ENCODE measurements at places on chromosomes 1 and 21.

- DNase-seq: no peak
These were observed 139.5 kb upstream of the SMYD2 start for GRCh38 chr1:214141486-214141885.

DNA sequence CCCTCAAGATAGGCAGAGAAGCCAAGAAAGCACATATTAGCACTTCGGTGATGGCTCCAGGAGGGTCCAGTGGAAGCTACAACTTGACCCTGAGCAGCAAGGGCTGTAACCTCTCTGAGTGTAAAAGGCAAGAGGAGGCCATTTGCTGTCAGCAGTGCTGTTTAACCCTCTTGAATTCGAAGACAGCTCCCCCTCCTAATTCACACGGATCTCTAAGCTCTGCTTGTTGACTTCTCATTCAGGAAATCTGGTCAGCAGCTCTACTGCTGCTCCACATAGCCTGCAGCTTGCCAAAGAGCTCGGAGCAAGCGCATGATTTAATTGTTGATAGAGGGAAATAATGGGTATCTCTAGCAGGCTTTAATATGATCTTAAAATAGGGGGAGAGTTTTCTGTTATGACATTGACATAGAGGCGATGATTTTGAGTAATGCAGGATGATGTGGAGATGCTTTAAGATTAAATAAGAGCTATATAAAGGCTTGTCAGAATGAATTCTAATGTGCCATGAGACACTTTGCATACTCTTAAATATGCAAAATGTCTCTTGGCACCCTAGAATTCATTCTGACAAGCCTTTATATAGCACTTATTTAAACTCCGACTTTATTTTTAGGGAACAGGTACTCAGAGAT, 79.4 kb upstream of the USH2A start:
- no peak for DNase-seq

- DNase-seq: no peak
These were observed 207.1 kb downstream of the HHAT start for GRCh38 chr1:210535761-210536160.

DNA sequence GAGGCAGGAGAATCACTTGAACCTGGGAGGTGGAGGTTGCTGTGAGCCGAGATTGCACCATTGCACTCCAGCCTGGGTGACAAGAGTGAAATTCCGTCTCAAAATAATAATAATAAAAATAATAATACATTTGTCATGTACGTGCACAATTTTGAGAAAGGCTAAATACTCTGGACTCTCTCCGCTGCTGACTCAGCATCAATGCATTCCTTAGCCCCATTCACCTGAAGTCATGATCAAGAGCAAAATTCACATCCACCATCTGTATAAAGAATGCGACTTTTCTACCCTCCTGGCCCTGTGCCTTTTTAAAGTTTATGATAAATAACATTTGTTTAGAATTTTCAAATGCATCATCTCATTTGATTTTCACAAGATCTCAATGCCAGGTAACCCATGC, 35.5 kb upstream of the MAP1LC3C start:
- DNase-seq: no peak

GRCh38 chr1:67468066-67468718, 38.0 kb upstream of the SERBP1 start:
- no peak for DNase-seq

DNA sequence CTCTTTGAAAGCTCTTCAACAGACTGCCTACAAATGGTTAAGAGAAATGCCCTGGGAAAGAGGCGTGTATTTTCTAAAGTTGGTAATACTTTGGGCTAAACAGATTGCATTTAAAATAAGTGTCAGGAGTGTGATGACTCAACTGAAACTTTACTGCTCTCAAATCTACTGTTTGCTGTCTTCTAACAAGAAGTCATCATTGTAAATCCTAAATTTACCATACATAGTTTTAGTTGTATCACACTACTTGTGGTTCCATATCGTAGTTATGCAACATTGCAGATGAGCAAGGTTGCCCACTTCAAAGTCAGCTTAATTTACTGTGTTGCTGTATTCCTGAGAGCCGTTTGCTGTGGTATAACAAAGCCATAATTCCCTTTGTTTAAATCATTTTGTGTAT, 59.6 kb downstream of the RGS21 start:
- no peak for DNase-seq

DNA sequence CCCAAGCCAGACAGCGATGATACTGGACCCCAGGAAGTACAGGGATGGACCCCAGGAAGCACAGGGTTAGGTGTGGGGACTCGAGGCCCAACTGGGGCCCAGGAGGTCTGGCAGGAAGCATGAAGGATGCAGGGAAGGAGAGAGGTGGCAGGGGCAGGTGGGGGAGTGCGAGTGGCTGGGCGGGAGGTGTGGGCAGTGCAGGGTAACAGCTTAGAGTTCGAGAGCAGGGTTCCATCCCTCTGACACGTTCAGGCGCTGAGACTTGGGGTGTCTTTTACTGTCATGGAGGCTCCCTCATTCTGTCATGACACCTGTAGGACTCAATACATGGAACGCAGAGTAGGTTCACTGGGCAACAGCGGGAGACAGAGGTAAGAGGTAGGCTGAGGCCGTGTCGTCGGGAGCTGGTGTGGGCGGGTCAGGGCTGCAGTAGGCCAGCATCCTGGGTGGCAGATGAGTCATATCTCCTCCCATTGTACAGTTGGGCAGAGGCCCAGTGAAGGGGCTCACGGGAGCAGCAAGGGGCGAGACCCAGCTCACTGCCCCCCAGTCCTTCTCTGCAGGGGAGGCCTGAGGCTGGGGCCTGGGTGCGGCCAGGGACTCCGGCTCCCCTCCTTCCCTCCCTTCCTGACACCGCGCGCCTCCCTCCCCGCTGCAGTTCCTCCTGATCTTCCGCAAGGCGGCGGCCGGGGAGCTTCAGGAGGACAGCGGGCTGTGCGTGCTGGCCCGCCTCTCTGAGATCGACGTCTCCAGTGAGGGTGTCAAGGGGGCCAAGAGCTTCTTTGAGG, 11.6 kb upstream of the CTRC start:
- DNase-seq: no peak

DNA sequence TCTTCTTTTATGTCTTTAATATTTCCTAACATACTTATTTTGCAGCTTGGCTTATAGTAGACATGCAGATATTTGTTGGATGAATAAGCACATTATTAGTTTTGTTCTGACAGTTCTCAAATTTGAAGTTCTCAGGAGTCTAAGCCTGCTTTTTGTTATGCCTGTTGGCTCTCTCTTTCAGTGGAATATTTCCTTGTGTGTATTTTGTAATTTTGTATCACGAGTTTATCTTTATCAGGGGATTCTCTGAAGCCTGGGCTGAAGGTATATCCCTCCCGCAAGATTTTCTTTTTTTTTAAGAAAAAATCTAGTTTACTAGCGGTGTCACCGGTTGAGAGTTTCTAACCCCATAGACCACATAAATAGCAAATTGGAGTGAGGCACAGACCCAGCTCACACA, 105.9 kb downstream of the RGL1 start:
- DNase-seq: no peak

- DNase-seq: no peak
These were observed 1194.5 kb downstream of the PLA2G4A start for GRCh38 chr1:188023206-188023605.

- DNase-seq: no peak
These were observed 35.1 kb downstream of the RNF2 start for GRCh38 chr1:185080422-185080821.

DNA sequence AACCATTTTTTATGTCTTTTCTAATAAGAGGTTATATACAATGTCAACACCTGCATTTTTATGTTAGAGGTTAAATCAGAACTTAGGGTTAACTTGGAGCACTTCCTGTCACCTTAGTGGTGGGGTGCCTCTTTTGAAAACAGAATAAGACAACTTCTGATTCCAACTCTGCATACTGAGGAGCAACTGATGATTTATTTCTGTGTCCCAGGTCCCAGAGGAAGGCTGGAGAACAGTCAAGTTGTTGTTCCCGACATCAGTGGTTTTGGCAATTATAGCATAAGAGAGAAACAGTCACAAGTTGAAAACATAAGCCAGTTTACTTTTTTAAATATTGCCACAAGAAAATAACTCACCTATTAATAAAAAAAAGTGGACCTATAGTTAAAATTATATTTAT, 871.0 kb upstream of the ADAMTS5 start:
- no peak for DNase-seq
